Central memory CD4-positive, alpha-beta T cell (primary cell): ENCODE measurements at places on chromosomes 3 and 15.

GRCh38 chr3:183287301-183287971 lies 34.4 kb downstream of the B3GNT5 start:
- no peak for DNase-seq

DNA sequence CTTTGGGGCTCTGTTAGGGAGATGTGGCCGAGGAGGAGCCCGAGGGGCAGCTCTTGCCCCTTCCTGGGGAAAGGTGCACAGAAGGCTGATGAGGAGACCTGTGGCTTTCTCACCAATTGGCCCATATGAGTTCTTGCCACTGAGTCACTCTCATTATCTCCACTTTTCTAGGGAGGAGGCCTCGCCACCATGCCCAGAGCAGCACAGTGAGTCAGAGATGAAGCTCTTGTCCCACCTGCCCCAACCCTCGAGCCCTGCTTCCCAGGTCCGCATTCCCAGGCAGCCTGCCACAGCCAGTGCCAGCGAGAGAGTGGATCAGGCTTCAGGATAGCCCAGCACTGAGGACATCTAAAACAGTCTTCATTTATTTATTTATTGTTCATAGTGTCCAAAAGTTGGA lies 53.5 kb downstream of the AMOTL2 start:
- no peak for DNase-seq

DNA sequence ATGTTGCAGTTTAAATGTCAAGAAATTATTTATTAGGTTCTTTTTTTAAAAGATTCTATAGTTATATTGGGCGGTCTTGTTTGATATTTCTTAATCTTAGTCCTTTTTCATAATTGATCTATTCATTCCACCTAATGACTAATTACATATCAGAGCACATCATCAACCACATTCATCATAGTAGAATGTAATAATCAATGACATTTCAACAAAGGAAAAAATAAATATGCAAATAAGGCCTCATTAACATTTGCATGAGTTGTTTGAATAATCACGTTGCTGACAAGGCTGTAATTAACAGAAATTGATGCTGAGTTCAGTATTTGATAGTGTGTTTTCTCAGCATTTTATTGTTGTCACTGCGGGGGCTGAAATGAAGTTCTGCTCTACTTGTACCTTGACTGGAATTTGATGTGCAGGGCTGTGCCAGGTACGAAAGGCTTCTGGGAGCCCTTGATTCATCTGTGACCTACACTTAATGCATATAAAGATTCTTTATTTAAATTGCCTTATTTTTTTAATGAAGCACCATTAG lies 215.7 kb downstream of the TCF12 start:
- no peak for DNase-seq

GRCh38 chr3:38131621-38132369 lies 5.1 kb downstream of the ACAA1 start:
- DNase-seq = no peak

GRCh38 chr3:66401157-66401550 lies 99.7 kb downstream of the LRIG1 start:
- no peak for DNase-seq

- no peak for DNase-seq
Measured at GRCh38 chr3:52277972-52278509, 408 bp downstream of the WDR82 start.

GRCh38 chr3:126310816-126311215 lies 46.4 kb downstream of the KLF15 start:
- DNase-seq = no peak

DNA sequence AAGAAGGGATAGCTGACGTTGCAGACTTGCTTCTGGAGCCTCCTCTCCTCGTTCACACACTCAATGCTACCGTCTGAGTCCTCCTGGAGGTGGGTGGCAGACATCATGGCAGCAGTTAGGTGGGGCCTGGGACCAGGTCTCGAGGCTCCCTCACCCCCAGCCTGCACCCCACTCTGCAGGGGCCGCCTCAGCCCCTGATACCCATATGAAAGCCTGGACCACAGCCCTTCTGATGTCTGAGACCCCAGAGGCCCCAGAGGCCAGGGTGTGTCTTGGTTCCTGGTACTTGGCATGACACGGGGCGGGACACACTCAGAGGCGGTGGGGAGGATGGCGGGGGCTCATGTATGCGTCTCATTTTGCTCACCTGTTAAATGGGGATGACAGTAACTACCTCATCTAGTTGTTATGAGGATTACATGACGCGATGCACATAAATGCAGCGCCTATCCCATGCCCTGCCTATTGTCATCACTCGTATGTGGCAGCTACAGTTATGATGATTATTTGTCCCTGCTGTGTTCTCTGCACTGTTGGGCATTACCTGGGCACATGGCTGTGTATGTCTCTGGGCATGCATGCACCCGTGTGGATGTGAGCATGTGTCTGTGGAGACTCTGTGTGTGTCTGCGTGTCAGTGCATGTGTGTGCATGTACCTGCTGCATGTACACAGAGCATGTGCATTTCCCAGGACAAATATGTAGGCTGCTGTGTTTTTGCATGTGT lies 39.9 kb downstream of the FEM1B start:
- DNase-seq = no peak

GRCh38 chr15:63411866-63412265 lies 30.2 kb upstream of the CA12 start:
- no peak for DNase-seq

GRCh38 chr15:64209680-64210334 lies 47.0 kb upstream of the PPIB start:
- DNase-seq = no peak

DNA sequence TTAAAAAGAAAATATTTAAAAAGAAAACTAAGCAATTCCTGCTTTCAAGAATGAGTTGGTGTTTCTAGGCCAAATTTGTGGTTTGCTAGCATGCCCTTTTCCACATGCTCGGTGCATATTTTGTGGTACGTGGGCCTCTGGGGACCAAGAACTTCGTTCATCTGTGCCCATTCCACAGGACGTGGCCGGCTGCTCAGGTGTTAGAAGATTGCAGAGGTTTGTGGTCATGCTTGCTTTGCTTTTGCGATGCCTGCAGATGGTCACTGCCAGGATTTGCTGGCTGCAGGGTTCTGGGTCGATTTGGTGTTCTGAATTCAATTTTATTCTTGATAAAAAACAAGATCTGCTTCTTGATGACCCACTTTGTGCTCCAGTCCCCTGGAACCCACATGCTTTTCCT lies 7.5 kb downstream of the PSTPIP1 start:
- no peak for DNase-seq

DNA sequence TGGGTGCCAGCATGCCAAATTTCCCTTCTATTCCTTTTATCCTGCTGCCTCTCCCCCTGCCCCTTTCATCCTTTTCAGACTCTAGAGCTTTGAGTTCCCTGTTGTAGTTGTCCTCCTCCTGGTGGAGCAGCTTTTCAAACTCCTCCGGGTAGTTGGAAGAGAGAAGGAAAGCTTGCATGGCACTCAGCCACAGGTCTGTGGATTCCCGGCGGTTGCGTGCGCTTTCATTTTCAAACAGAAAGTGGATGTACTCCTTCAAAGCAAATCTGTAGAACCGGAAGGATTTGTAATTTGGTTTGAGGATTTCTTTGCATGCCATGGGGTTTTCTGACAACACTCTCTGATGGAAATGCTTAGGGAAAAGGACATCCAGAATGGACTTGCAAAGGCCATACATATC lies 68.1 kb upstream of the DCLK3 start:
- DNase-seq = no peak

DNA sequence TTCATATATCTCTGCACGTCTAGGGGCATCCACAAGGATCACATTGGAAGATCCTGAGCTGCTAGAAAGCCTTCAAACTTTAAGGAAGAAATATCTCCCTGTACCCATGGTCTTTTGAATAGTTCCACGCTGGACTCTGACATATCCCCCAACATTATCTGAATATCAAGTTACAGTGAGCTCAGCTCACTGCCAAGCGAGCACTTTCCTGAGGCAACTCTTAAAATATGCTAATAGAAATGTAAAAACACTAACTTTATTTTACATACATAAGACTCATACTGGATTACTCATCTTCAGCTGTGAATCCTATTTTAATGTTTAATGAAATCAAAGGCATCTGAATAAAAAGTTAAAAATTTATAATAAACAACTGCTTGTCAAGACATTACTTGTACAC lies 420.2 kb upstream of the CCDC54 start:
- no peak for DNase-seq

DNA sequence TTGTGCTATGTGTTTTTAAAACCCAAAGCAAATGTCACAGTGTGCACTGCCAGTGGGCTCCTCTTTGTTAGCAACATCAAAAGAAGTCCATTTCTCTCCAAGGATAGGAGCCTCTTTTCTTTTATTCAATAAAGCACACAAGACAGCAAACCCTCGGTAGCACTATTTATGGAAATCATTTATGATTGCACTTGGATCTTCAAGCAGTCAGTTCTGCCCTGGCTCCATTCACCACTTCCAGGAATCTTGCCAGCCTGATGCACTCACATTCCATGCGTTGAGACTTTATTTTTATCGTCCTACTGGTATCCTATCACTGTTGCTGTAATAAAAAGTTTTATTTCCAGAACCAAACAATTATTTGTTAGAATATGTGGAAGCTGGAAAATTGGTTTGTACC lies 412.1 kb downstream of the TBL1XR1 start:
- DNase-seq = no peak

DNA sequence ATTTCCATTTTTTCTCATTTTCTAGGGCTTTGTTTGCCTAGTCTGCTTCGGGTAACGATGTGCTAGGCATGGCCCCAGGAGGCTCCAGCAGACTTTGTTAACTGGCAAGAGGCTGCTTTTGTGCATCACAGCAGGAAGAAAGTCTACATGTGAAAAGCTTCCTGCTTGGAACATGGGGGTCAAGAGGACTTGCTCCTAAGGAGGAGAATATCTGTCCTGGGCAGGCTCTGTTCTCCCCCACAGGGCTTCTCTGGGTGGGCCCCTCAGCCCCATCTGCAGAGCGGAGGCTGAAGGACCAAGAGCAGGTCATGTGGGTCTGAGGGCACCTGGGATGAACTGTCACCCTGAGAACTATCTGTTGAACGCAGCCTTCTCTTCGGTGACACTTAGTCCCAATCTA lies 94.7 kb downstream of the CCNL1 start:
- DNase-seq = no peak

GRCh38 chr15:67196222-67196621 lies 58.2 kb downstream of the AAGAB start:
- DNase-seq = no peak

DNA sequence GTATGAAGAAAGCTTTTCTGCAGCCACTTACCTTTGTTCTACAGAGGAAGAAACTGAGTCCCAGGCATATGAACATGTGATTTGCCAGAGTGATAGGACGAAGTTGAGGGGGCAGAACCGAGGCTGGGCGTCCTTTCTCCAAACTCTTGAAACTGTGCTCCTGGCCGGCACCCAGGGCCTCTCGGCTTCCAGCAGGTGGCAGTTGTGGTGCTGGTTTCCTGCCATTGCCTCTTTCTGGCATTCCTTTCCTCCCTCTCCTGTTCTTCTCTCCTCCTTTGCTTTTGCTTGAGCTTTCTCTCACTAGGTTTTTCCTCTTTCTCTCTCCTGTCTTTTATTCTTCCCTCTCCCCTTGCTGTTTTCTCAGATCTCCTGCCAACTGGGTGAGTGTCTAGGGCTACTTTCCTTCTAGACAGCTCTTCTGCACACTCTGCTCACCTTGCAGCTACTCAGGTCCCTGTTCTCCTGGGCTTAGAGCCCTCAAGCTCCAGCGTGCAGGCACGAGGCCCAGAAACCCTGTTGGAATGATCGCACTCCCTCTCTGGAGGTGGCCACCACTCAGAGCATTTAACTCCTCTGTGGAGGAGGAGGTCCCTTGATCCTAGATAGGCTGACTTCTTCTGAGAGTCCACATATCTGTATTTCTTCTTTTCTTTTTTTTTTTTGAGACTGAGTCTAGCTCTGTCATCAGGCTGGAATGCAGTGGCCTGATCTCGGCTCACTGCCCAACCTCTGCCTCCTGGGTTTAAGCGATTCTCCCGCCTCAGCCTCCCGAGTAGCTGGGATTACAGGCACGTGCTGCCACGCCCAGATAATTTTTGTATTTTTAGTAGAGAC lies 26.2 kb downstream of the TRAK1 start:
- DNase-seq = no peak

GRCh38 chr3:25246913-25247312 lies 181.2 kb upstream of the RARB start:
- no peak for DNase-seq

- DNase-seq = no peak
Measured at GRCh38 chr3:63538919-63539318, 113.6 kb upstream of the SNTN start.

- DNase-seq = no peak
Measured at GRCh38 chr3:37816271-37816670, 45.4 kb upstream of the CTDSPL start.

DNA sequence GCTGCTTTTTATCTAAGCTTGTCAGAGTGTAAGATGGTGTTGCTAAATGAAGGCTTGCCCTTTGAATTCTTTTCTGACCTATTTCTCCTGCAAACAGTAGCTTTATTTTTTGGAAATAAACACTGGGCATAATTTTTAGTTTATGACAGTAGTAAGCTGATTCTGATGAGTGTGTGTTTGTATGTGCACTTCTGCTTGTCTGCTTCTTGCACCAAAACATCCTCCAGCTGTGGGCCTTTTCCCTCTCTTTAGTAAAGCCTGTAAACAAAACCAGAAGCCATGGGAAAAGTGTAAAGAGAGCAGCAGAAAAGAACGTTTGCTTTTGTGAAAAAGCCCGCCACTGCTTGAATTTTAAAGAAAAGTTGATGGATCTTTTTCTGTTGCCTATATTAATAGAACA lies 136.4 kb upstream of the IL12A start:
- no peak for DNase-seq

DNA sequence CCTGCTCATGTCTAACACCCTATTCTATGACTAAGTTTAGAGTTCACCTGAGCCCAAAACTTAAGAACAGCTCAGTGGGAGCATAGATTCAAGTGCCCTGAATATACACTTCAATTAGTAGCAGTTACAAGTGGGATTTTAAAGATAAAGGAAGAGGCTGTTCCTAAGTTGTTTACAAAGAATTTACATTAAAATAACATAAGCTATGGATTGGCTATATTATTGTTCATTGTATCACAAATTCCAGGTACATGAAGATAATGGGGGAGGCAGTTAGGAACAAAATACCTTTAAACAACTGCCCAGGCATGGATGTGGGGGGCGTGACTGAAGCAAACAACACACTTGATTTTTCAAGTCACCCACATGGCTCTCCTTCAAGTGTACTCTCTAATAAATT lies 52.7 kb downstream of the ROPN1B start:
- no peak for DNase-seq

GRCh38 chr3:11195721-11196332 lies 41.5 kb downstream of the HRH1 start:
- no peak for DNase-seq

GRCh38 chr3:89558711-89559110 lies 451.3 kb downstream of the EPHA3 start:
- DNase-seq = no peak

- DNase-seq = no peak
Measured at GRCh38 chr3:13886593-13887129, 6.8 kb upstream of the WNT7A start.

DNA sequence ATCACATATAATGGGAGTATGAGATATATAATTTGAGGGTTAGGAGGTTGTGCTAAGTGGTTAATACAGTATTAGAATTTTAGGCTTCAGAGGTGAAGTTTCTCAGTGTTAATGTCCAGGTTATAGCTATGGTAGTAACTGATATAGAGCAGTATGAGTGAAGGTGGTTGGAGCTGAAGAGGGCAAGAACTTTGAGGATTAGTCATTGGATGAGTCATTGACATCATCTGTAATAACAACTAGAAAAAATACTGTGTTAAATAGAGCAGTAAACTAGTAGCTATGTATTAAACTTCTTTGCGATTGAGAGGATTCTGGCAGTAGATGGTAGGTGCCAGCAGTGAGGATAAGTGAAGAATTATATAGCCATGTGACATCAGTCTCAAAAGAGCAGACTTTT lies 47.5 kb upstream of the EIF3J start:
- DNase-seq = no peak

- no peak for DNase-seq
Measured at GRCh38 chr3:188567478-188568195, 413.7 kb downstream of the LPP start.
